ENCODE measurements at places on chromosomes 7 and 10. TPM values are rescaled to one million over a fixed set of nuclear protein-coding genes. Genes with fewer than 3 reads are reported as not detected.

LIPK gene
- total RNA-seq, result not detected

GRCh38 chr7:25549271-25549921 is 321.1 kb upstream of the NPVF start:
- no peaks in the 10 kb centered on the region for H3K4me1 ChIP-seq
- no peaks in the 10 kb centered on the region for H3K36me3 ChIP-seq
- no peak for DNase-seq
- H3K27ac ChIP-seq, result no peak overlapping the region

SLC26A3 gene
- 12.0 TPM for total RNA-seq

PLAU gene
- 2.5 TPM for total RNA-seq

DNA sequence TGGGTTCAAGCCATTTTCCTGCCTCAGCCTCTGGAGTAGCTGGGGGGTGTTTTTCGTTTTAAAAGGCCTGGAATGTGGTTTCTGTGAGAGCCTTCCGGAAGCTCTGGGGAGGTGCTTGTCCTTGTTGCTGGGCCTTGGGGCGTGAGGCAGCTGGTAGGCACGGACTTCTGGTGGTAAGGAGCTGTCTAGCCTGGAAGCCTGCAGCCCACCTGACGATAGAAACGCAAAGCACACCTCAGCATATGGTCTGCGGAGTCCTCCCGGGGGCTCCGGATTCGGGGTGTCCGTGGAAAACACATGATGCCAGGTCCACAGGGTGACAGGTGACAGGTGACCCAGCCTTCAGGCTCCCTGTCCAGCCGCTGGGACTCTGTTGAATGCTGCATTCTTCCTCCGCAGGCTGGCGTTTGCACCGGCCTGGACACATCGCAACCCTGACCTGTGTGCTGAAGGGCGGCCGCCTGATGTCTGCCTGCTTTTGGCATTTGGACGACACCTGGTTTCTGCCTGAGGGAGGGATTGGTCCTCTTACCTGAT is 37.3 kb downstream of the INPP5A start:
- peak overlapping the region; percentile 77 for H3K27ac ChIP-seq
- no peaks in the 10 kb centered on the region for H3K27me3 ChIP-seq
- peak; percentile 65 for DNase-seq
- no peak overlapping the region for H3K4me3 ChIP-seq

INA gene
- total RNA-seq, result 4.4 TPM

PON1 gene
- total RNA-seq, result not detected

DNA sequence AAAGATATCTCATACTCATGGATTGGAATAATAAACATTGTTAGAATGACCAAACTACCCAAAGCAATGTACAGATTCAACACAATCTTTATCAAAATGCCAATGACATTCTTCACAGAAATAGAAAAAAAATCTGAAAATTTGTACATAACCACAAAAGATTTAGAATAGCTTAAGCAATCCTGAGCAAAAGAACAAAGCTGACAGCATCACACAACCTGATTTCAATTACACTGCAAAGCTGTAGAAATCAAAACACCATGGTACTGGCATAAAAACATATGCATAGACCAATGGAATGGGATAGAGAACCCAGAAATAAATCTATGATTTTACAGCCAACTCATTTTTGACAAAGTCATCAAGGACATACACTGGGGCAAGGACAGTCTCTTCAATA is 130.0 kb upstream of the TMEM72 start:
- no peaks in the 10 kb centered on the region for H3K36me3 ChIP-seq
- no peak overlapping the region for H3K4me3 ChIP-seq
- DNase-seq, result no peak
- peaks cover 6% of the 10 kb centered on the region for H3K4me1 ChIP-seq

ANK3 gene
- 76.3 TPM for total RNA-seq

ST8SIA6 gene
- total RNA-seq, result 0.66 TPM

DNA sequence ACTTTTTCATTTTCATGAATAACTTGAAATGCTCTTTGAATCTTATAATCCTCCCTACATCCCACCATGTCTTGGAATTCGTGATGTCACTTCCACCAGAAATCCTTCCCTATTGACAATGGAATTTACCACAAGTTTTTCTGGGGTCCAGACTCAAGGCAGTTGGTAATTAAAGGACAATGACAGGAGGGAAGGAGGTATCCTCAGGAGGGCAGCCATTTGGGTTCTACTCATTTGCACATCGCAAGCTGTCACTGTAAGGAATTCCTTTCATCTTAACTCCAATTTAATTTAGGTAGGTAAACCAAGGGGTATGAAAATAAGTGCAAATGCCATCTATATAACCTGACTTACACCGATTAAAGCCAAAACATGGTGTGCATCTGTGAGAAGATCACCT is 21.9 kb downstream of the LRRC17 start:
- no peak for DNase-seq
- H3K4me3 ChIP-seq, result no peak overlapping the region
- H3K4me1 ChIP-seq, result no peaks in the 10 kb centered on the region

DNA sequence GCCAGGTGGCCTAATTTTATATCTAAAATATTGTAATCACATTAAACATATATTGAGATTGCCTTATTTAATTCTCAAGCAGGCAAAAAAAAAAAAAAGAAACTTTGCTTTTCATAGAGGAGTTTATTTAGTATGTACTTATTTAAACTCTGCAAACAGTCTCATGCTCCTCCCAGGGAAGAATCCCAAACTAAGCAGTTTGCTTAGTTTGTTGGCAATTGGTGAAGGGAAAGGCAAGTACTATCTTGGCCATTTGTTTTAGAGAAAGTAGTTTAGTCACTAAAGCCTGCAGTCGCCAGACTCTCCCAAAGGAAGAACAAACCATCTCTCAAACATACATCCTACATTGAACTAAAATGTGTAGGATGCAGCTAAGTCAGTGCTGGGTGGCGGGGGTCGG is 226.8 kb downstream of the CDC14C start:
- H3K36me3 ChIP-seq, result no peaks in the 10 kb centered on the region
- no peaks in the 10 kb centered on the region for H3K4me1 ChIP-seq
- H3K27ac ChIP-seq, result no peak overlapping the region
- H3K27me3 ChIP-seq, result no peaks in the 10 kb centered on the region

Measured in sigmoid colon (tissue), 7 donors.